ENCODE measurements at places on chromosomes 3 and 15. TPM values are rescaled to one million over a fixed set of nuclear protein-coding genes. Genes with fewer than 3 reads are reported as not detected.

The CCR4 gene
- not detected for total RNA-seq

The DCUN1D1 gene
- 18.6 TPM for total RNA-seq

The CHRM5 gene
- not detected for total RNA-seq

The ARF4 gene
- total RNA-seq = 167 TPM

The NTRK3 gene
- 21.7 TPM for total RNA-seq

Measured in A549 treated with RU486 at 1 μM for 4 hours (cell line).